ENCODE measurements at places on chromosomes 6 and 20.

DNA sequence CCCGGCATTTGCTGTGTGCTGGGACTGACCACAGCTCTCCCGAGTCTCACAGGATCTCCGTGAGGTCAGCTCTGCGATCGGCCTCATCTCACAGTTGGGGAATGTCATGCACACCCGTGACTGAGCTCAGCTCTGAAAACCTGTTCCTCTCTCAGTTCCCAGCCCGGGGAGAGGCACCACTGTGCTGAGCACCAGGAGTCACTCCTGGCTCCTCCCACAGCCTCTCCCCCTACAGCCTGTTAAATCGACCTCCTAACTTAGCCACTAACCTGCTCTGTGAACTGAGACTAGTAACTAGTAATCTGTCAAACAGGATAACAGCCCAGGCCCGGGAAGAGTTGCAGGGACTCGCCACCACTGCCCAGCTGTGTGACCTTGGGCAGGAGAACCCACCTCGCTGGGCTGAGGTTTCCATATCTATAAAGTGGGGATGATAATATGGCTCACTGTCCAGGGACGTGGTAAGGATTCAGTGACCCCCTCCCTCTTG is 20.1 kb upstream of the NOL4L start:
- DNase-seq: no peak

DNA sequence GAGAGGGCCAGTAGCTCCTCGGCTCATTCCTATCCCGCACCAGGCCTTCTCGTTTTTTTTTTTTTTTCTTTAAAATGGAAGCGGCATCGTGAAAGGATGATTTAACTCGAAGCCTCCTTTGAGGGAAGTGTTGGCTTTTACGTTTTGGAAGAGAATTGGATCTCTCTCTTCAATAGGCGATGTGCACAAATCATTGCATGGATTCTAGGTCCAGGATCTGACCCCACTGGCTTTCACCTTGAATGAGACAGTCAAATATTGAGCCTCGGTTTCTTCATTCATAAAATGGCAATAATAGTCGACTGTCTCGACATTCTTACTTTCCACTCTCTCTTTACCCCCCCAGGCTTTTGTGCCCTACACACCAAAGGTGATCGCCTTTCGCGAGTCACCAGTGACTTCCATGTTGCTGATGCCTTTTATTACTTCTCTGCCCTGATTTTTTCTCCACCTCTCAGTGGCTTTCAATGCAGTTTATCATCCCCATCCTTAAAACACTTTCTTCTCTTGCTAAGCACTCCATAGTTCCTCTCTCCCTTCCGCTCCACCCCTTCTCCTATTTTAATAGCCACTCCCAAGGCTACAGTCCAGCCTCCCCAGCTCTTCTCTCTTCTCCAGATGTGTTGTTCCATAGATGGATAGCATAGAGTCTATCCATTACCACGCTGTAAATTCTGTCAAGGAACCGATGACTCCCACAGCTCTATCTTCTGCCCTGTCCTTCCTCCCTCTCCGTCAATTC is 473 bp upstream of the DTNBP1 start:
- no peak for DNase-seq

DNA sequence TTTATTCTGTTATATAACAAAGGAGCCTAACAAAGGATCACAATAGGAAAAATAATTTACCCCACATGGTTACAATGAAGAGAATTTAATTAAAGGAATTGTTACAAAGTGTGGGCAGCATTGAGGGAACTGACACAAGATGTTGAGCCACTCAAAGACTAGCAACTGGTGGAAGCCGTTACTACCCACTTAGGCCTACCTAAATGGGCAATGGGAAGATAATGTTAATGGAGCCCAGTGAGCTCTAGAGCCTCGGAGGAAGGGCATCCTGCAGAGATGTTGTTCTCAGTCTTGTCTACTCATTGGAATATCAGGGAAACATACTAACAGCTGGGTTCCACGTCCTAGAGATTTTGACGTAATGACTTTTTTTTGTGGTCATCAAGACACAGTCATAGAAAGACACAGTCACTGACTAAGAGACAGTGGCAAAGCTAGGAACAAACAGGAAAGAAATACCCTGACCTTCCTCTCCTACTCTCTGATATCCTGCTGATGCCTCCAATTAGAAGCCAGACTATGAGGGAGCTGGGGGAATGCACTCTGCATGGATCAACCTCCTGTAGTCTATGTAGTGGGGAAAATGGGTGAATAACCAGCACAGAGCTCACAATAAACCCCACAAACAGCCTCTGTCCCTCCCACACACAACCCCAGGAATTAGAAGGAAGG is 523.8 kb upstream of the FLRT3 start:
- DNase-seq: no peak

GRCh38 chr20:23772074-23772473 is 21.3 kb upstream of the CST1 start:
- DNase-seq: no peak

DNA sequence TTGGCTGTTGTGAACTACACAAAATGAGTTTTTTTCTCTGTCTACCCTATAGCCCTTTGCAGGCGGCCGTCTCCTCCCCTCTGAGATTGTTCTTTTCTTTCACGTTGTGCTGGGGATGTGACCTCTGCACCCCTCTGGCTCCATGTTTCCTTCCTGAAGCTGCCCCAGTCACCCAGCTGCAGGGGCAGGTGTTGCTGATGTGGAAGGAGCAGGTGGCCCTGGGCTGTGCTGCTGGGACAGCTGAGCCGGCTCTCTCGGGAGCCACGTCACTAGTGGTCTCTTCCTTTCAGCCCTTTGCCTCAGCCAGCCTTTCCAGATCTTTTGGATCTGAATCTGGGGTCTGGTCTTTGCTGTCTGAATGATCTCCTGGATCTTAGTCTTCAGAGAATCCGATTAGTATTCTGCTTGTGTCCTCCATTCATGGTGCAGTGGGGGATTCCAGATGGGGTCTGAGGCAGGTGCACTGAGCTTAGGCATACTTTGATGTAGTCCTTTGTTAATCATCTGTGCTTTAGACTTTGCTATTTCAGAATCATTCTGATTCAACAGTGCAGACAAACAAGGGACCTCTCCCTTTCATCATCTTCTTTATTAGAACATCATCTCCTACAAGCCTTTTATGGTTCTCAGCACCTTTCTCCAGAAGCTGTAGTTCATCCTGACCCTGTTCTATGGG is 31.4 kb downstream of the TMEM181 start:
- no peak for DNase-seq

DNA sequence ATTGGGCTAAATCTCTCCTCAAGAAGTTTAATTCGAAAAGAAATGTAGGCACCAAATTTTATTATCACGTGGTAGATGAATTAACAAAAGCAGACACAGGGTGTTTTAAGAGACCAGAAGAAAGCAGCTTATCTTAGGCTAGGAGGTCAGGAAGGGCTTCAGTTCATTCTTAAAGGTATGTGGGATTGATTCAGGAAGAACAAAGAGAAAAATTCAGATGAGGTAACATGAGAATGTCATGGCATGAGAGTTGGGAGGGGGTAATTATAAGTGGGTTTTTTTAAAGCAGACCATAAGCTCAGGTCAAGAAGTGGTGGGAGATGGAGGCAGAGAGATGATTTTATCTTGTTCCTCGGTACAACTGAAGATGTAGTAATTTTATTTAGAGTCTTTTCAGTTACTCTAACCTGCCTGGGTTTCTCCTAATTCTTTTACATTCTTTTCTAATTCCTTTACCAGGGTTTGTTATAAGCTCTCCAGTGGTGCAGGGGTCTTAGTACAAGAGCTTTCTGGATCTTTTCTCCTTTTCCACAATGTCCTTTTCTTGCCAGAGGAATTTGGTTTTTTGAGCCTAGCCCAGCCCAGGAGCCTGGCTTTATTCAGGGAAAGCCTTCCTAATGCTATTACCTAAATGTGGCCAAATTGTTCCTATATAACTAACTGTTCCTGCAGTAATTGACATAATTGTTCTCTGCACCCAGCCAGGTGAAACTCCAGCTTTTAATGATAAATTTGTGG is 474.1 kb upstream of the BTBD3 start:
- no peak for DNase-seq

DNA sequence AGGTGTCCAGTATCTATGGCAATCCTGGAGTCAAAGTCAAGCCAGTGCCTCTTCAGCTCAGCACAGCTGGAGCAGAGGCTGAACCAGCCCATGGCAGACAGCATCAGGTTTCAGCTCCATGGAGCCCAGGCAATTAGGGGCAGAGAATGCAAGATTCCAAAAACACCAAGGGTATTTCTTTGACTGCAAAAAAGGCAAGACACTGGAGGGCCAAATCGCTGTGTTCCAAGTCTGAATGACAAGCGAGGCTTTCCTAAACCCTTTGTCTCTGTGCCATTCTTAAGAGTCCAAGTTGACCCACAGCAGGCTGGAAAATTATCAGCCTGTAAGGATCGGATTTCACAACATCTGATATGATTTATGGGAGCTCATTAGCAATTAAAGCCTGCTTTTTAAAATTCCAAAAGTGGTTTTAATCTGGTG is 49.7 kb upstream of the TGM3 start:
- no peak for DNase-seq

DNA sequence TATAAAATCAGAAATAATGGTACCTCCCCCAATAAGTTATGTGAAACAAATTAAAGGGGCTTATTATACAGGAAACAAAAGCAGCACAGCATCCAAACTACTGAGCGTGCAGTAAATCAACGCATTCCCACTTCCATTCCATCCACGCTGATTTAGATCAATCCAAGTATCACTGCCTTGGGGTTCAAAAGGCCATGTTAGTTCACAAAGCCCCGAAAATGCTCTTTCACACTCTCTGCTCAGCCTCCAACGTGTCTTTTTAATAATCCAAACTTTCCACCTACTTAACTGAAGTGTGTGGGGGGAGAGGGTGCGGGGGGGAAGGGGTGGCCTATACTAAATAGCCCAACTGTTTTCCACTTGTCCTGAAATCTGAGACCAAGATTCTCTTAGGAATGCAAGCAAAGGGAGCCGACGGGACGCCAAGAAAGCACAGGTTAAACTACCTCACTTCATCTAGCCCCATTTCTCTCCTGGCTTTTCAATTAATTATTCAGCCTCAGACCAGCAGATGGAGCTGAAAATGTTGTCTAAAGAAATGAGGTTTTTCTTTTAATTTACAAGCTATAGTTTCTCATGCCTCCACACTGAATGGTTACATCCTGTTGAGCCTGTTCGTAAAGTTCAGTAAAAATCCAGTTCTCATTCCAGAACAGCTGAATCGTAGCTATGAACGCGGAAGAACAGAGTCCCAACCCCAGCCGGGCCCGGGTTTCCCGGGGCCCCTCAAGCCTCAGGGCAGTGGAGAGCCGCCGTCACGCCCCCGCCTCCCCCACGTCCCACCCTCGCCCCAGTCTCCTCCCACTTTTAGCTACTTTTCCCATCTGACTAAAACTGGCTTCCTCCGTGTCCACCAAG is 1.0 kb upstream of the NXT1 start:
- DNase-seq: no peak

Data from NCI-H187 treated with DMSO at 0.1 percent for 48 hours (cell line).